KBM-7 (cell line): ENCODE measurements at places on chromosomes 1 and 21.

DNA sequence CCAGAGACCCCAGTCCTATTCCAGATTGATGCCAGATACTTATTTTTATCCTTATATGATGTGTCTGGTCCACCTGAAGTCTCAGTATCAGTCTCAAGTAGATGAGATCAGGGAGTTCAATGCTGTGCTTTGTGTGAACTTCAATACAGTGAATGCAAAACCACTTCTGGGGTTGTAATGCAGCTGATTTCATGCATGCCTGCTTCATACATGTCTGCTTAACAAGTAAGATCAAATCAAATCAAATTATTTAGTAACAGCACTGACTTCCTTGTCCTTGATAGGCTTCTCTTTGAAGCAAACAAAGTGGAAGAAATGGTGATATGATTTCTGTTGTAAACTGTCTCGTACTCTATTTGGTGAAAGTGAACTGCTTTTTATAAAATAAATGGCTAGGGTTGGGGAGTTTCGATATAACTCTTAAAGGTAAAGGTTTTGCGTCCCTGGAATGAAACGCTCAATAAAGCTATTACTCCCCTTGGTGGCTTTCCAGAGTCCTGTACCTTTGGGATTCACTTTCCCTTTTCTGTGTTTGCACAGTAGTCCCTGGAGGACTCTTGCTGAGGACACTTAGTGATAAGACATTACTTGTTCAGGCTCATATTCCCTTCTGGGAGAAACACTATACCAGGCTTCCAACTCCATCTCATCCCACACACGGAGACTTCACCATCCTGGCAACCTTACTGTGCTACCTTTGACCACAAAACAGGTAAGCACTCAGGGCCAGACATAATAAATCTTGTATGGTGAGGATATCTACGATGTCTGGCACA is 59.3 kb downstream of the FH start:
- DNase-seq: no peak

DNA sequence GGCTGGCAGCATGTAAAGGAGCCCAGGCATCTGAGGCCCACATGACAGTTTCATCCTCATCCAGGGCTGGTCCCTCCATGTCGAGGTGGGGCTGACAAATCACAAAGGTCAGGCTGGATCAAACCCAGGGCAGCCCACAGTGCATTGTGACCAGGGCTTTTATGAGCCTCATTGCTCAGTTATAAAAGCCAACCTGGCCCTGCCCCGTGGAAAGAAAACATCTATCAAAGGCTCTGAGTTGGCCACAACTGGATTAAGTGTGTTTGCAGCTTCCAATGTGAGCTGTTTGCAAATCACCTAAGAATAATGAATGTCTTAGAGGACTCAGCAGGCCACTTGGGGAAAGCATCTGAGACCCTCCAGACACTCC is 45.4 kb downstream of the GRHL3 start:
- no peak for DNase-seq

GRCh38 chr1:10325521-10325920 is 73.3 kb upstream of the PGD start:
- no peak for DNase-seq

- DNase-seq: no peak
Measured at GRCh38 chr1:185377831-185378230, 60.8 kb upstream of the IVNS1ABP start.

DNA sequence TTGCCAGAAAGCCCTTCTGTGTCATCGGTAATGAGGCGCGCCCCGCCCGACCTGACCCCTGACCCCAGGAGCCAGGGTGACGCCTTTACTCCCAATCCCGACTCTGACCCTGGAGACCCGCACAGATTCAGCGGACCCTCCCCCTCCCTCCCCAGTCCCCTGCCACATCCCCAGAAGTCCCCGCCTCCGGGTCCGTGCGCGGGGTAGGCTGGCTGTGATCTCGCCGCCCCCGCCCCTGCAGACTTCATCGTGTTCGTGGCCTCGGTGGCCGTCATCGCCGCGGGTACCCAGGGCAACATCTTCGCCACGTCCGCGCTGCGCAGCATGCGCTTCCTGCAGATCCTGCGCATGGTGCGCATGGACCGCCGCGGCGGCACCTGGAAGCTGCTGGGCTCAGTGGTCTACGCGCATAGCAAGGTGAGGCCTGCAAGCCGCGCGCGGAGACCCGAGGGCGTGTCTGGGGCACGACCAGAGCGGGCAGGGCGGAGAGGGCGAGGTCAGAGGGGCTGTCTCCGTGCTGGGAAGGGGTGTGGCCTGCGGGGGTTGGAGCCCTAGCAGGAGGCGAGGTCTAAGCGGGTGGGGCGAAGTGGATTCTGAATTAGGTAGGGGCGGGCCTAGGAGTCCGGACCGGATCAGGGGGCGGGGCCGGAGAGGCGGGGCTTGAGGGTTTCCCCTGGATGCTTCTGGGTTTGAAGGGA is 34.8 kb downstream of the KCNQ4 start:
- no peak for DNase-seq

GRCh38 chr1:38929476-38929875 is 12.2 kb downstream of the RHBDL2 start:
- no peak for DNase-seq

GRCh38 chr1:117122330-117123025 is 929 bp upstream of the TRIM45 start:
- DNase-seq: no peak

GRCh38 chr1:154859786-154860155 is 10.3 kb downstream of the KCNN3 start:
- no peak for DNase-seq

GRCh38 chr1:226762988-226763904 is 24.2 kb upstream of the ITPKB start:
- DNase-seq: no peak

DNA sequence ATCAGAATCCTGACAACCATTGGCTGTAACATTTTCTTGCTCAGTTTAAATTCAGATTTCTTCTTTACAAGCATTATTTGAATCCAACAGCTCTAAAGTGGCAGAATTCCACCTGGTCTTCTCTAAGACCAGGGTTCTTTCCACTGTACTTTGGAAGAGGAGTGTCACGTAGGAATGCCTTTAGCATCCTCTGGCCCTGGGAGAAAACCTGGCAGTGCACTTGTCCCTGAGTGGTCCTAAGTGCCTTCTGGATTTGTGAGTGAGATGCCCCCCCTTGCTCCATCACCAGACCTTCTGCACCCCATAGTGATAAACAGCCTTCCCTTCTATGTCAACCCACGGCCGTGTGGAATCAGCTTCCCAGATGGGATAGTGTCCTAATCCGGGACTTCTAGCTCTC is 57.1 kb upstream of the NHLH2 start:
- DNase-seq: no peak

- DNase-seq: no peak
Measured at GRCh38 chr1:94396356-94397010, 21.7 kb upstream of the ABCD3 start.

GRCh38 chr1:226525750-226526149 is 22.8 kb upstream of the STUM start:
- no peak for DNase-seq
